ENCODE measurements at places on chromosomes 12 and 14. TPM values are rescaled to one million over a fixed set of nuclear protein-coding genes. Genes with fewer than 3 reads are reported as not detected.

The HOXC12 gene
- not detected for polyA plus RNA-seq

The PLEKHD1 gene
- not detected for polyA plus RNA-seq

The UNC79 gene
- polyA plus RNA-seq: not detected

The C3AR1 gene
- polyA plus RNA-seq: 0.54 TPM

The TRHDE gene
- polyA plus RNA-seq: not detected

The CYP27B1 gene
- 0.20 TPM for polyA plus RNA-seq

The RD3L gene
- polyA plus RNA-seq: not detected

The TTC9 gene
- 11.6 TPM for polyA plus RNA-seq

The PLA2G1B gene
- polyA plus RNA-seq: not detected

The ADAMTS20 gene
- not detected for polyA plus RNA-seq

The NEUROD4 gene
- polyA plus RNA-seq: not detected

The MLF2 gene
- polyA plus RNA-seq: 134 TPM

The ZNF605 gene
- polyA plus RNA-seq: 1.6 TPM

The TSHR gene
- not detected for polyA plus RNA-seq

The GPHN gene
- polyA plus RNA-seq: 12.3 TPM

The FIGNL2 gene
- 0.07 TPM for polyA plus RNA-seq

The MUCL1 gene
- not detected for polyA plus RNA-seq

Measured in naive thymus-derived CD4-positive, alpha-beta T cell (primary cell).